ENCODE measurements at places on chromosomes 3 and 15.

- DNase-seq = no peak
These were observed 340.4 kb downstream of the EPHB1 start for GRCh38 chr3:135135445-135135844.

- no peak for DNase-seq
These were observed 42.6 kb upstream of the GCSAM start for GRCh38 chr3:112175646-112176045.

DNA sequence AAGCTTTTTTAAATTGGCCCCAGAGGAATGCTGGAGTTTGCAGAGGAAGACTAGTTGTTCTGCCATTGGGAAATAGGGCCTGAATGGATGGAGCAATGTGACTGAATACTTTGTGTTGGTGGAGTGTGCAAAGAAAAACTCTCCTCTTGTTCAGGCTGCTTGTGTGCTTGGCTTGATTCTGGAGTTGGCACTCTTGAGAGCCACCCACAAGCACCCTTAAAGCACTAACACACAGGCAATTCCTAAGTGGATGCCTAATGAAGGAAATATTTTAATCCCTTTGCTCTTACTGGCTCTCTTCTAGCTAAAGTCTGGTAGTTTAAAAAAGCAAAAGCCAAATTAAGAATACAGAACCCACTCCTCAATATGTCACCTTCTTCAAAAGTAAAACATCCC, 304.4 kb upstream of the C2CD4B start:
- no peak for DNase-seq

DNA sequence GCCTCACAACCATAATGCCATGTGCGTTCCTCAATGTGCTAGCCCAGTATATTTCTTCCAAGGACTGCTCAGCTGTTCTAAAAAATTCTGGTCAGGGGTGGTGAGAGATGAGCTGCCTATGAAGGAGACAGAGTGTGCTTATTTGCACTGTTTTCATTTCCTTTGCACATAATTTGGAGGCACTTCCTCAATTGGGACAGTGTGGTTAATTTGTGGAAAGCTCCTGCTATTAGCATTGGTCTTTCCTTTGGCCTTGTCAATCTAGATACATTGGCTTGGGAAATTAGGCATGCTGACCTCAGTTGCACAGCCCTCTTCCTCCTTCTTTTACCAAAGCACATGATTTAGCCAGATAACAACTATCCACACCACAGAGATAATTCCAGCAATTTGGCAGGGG, 9.4 kb downstream of the FAM81A start:
- DNase-seq = no peak

DNA sequence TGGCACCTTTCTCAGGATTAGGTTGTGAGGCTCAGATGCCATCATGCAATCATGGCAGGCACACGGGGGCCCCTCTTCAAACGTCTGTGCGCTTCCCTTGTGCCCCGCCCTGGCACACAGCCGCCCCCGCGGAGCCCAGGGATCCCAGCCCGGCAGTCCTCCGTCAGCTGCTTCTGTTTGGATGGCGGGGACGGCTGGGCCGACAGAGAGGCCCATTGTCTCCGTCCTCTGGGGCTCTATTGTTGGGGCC, 849 bp upstream of the HDAC11 start:
- no peak for DNase-seq

DNA sequence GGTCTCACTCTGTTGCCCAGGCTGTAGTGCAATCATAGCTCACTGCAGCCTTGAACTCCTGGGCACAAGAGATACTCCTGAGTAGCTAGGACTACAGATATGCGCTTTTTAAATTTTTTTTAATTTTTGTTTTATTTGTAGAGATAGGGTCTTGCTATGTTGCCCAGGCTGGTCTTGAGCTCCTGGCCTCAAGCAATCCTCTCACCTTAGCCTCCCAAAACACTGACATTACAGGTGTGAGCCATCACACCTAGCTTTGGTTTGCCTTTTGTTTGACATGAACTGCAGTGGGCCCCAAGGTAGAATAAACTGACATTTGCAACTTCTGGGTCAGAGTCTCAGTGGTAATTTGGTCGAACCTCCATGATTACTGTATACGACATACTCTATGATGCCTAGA, 7.9 kb upstream of the GLB1 start:
- DNase-seq = no peak

Data from activated CD8-positive, alpha-beta memory T cell treated with anti-CD3 and anti-CD28 coated beads, Interleukin-2, amount 10 ng/mL, durations not matched to agents 7 days and 5 days (primary cell).